ENCODE measurements at places on chromosomes 12 and 14.

DNA sequence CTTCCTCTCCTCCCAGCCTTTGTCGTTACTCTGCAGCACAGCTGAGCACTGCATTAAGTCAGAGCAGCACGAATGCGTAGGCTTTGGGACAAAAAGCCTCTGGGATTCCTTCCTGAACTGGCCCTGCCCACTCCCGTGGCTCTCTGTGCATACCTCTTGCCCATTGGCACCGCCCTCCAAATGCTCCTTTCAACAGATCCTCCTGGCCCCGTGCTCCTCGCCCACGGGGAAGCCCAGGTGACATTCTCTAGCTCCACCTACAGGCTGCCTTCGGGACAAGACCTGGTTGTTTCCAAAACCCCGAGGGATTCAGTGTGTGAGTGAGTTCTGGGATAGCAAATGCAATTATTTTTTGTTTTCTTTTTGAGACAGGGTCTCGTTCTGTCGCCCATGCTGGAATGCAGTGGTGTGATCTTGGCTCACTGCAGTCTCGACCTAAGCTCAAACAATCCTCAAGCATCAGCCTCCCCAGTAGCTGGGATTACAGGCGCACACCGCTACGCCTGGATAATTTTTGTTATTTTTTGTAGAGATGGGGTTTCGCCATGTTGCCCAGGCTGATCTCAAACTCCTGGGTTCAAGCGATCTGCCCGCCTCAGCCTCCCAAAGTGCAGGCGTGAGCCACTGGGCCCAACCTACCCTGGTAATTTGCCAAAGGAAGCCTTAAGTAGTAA is 17.9 kb upstream of the TDRD9 start:
- peak; percentile 63 for DNase-seq

- peak; percentile 51 for DNase-seq
Measured at GRCh38 chr14:65850429-65851135, 438.1 kb downstream of the FUT8 start.

DNA sequence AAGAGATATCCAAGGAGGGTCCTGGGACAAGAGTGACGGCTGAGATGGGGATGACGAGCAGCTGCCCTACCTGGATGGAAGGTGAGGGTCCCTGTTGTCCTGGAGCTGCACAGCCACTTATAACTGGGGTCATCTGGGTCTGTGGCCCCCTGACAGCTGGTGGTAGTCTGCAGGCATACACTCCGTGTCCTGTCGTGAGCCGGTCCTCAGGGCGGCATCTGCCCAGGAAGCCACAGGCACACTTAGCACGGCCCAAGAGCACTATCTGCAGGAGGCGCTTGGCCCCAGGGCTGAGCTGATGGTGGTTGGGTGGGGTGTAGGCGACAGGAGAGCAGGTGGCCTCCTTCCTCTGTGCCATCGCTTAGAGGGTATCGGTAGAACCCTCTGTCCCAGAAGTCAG is 248.1 kb downstream of the CACNA1C start:
- no peak for DNase-seq

- DNase-seq: no peak
Measured at GRCh38 chr12:31853520-31853919, 105.7 kb upstream of the RESF1 start.

DNA sequence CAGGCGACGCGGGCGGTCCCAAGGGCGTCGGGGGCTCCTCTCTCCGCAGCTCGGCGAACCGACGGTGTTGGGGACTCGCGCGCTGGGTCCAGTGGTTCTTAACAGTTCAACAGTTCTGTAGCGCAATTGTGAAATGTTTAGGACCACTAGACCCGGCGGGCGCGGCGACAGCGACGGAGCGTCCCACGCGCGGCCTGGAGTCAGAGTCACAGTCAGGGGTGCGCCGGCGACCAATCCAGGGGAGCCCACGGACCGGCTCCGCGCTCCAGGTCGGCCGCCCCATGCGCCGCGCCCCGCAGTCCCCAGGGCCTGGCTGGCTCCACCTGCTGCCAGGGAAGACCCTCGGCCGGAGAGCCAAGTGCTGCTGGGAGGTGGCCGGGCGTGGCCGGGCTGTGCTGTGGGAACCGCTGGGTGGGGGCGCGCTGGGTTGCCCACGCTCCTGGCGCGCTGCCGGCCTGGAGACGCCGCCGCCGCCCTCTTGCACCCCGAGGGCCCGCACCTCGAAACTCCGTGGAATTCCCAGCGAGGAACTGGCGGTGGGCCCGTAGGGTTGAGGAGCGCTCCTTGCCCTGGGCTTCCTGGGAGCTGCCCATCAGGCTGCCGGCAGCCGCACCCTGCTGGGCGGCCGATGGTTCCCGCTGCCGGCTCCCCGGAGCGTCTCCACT is 20.9 kb upstream of the KIF26A start:
- DNase-seq: no peak

GRCh38 chr12:81092053-81092452 is 14.2 kb downstream of the ACSS3 start:
- no peak for DNase-seq

DNA sequence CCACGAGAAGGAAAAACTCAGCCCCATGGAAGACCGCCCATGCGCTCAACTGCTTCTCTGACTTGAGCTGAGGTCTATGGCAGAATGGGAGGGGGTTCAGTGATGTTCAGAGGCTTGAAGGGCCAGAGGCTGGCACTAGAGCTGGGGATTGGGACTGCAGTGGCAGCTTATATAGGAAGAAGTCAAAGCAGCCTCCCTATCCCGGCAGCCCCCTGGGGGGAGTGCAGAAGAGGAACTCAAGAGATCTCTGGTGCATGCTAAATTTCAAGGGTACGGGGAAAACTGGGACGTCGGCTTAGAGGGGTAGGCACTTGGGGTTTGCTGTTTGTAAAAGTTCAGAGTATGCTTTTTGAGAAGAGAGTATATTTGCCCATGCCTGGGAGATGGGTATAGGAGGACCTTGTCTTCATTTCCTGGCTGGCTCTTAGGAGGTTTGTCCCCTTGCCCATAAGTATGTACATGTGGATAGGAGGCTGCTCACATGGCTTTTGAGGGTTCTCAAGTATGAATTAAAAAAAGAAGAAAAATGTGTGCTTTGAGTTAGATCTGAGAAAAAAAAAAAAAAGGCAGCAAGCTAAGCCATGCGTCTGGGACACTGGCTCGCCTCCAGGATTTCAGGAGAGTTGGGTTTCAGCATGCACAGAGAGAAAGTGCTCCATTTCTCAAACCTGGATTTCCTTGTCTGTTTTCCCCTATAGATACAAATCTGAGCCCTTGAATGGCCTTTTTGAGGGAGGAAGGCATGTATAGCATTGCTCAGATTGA is 3.2 kb upstream of the MEG3 start:
- DNase-seq: no peak

DNA sequence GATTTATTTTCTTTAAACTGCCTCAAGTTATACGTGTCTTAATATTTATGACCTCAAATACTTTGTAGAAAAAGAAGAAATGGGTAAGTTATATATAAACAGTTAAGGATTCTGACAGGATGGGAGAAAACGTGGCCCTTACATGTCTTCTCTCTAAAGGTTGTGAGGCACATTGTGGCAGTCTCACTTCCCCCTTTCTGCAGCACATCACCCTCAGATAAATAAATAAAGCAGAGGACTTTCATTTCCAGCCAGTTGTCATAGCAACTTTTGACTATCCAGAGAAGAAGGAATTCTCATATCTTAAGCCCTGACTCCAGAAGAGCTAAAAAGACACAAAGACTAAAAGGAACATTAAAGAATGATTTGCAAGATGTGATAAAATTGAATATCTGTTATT is 28.8 kb upstream of the CEP83 start:
- DNase-seq: no peak

- DNase-seq: no peak
Measured at GRCh38 chr12:53825246-53826081, 73.7 kb upstream of the CISTR start.

- no peak for DNase-seq
Measured at GRCh38 chr12:25677232-25677937, 124.3 kb upstream of the LMNTD1 start.

- no peak for DNase-seq
Measured at GRCh38 chr14:60723907-60724618, at the start of gene SIX4. TSS of gene SIX4 (minus strand) at chr14:60724351. CDS start at chr14:60724074, 277 bp downstream.

- no peak for DNase-seq
Measured at GRCh38 chr14:74917646-74918081, 5.4 kb downstream of the RPS6KL1 start.

GRCh38 chr14:25250516-25250915 is 200.6 kb upstream of the STXBP6 start:
- no peak for DNase-seq

- DNase-seq: no peak
Measured at GRCh38 chr12:8453021-8453513, 2.7 kb upstream of the CLEC6A start.

GRCh38 chr14:77007183-77007974 is 21.1 kb downstream of the IRF2BPL start:
- DNase-seq: no peak

GRCh38 chr12:53980104-53980801 is 4.7 kb upstream of the HOXC10 start:
- no peak for DNase-seq

DNA sequence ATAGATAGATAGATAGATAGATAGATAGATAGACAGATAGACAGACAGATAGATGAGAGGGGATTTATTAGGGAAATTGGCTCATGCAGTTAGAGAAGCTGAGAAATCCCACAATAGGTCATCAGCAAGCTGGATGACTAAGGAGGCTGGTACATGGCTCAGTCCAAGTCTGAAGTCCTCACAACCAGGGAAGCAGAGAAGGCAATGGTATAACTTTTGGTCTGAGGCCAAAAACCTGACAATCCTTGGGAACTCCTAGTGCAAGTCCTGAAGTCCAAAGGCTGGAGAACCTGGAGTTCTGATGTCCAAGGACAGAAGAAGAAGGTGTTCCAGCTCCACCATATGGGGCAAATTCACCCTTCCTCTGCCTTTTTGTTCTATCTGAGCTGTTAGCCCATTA is 517.6 kb upstream of the ATP2B1 start:
- DNase-seq: no peak

GRCh38 chr14:41144370-41144769 is 462.3 kb upstream of the LRFN5 start:
- no peak for DNase-seq

DNA sequence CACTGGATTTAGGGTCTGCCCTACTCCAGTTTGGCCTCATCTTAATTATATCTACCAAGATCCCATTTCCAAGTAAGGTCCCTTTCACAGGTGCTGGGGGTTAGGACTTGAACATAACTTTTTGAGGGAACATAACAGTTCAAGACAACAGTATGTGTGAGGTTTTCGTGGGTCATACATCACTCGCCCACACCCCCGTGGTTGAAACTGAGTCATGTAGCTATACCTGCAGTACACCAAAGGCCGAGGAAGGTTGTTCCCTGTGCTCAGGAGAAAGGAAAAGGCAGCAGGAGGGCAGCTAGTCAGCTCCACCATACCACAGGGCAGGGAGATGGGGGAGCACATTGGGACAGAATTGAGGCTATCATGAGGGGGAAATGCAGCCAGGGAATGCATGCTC is 167.0 kb downstream of the PPM1H start:
- no peak for DNase-seq

DNA sequence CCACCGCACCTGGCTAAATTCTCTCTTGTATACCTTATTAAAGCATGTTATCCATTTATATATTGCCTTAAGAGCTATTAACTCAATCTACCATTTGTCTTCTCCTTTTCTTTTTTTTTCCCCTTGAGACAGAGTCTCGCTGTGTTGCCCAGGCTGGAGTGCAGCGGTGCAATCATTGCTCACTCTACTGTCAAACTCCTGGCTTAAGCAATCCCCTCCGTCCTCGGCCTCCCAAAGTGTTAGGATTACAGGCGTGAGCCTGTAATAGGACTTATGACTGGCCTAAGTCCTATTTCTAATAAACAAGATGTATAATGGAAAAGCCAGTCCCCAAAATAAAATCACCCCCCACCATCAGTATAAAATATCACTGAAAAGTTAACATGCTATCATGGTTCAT is 14.4 kb downstream of the SNX6 start:
- no peak for DNase-seq

DNA sequence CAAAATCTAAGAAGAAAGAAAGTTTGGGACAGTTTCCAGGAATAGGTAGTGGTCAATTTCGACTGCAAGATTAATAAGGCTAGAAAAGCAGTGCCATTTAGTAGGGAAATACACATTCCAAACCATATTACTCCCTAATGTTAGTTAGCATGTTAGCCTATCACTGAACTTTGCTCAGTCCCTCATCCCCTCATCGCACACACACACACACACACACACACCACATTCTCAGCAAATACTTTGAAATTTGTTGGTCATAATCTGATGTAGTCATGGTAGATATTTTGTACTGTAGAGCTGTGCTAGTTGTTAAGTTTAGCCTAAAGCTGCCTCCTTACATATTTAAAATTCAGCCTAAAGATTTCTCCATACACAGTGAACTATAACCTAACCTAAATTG is 64.0 kb downstream of the MYF5 start:
- DNase-seq: no peak

DNA sequence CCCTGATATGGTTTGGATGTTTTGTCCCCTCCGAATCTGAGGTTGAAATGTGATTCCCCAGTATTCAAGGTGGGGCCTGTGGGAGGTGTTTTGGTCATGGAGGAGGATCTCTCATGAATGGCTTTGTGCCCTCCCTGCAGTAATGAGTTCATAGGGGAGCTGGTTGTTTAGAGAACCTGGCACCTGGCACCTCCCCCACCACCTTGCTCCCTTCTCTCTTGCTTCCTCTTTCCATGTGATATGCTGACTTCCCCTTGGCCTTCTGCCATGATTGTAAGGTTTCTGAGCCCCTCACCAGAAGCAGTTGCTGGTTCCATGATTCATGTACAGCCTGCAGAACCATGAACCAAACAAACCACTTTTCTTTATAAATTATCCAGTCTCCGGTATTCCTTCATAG is 32.6 kb downstream of the CD163L1 start:
- DNase-seq: no peak

GRCh38 chr12:26361964-26362363 is 166.6 kb downstream of the SSPN start:
- DNase-seq: no peak

DNA sequence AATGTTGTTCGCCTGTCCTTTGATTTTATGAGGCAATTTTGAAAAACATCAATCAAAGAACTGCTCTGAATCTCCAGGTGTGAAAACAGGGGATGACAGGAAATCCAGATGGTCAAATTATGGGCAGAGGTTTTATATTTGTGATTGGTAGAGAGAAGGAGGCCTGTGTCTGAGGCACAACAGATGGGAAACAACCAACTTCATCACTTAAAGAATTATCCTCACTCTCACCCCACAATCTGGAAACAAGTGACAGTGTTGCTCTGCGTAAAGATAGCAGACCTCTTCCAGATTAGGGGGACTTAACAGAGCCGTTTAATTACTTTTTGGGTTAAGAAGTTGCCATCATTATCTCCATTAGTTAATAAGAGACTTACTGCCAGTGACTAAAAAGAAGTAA is 64.1 kb upstream of the EGLN3 start:
- DNase-seq: no peak

GRCh38 chr12:64186789-64187188 is 35.3 kb downstream of the KICS2 start:
- no peak for DNase-seq

GRCh38 chr12:80894179-80894578 is 43.6 kb downstream of the LIN7A start:
- DNase-seq: no peak
